ENCODE measurements at places on chromosomes 16 and 17. TPM values are rescaled to one million over a fixed set of nuclear protein-coding genes. Genes with fewer than 3 reads are reported as not detected.

ZC3H18 gene
- total RNA-seq: 78.4 TPM

HSPB9 gene
- total RNA-seq: not detected

KRTAP3-3 gene
- not detected for total RNA-seq

LRRC36 gene
- not detected for total RNA-seq

PRKCB gene
- not detected for total RNA-seq

NLGN2 gene
- 86.3 TPM for total RNA-seq

ABCC12 gene
- not detected for total RNA-seq

CYBA gene
- 6.3 TPM for total RNA-seq

EFCAB5 gene
- total RNA-seq: 1.4 TPM

ASPA gene
- not detected for total RNA-seq

WNT3 gene
- 14.0 TPM for total RNA-seq

KRT13 gene
- 1,548 TPM for total RNA-seq

SLC52A1 gene
- total RNA-seq: 0.28 TPM

P2RX5 gene
- 18.3 TPM for total RNA-seq

ZP2 gene
- not detected for total RNA-seq

SRR gene
- total RNA-seq: 52.3 TPM

MARVELD3 gene
- 28.5 TPM for total RNA-seq

CRYBA1 gene
- not detected for total RNA-seq

COTL1 gene
- total RNA-seq: 458 TPM

MT1G gene
- total RNA-seq: not detected

KRTAP4-4 gene
- total RNA-seq: not detected

SLC13A2 gene
- total RNA-seq: not detected

SRL gene
- not detected for total RNA-seq

NXPH3 gene
- not detected for total RNA-seq

DCAKD gene
- total RNA-seq: 68.8 TPM

NUDT16L1 gene
- total RNA-seq: 37.5 TPM

PABPN1L gene
- total RNA-seq: not detected

NPTX1 gene
- 6.9 TPM for total RNA-seq

CACNB1 gene
- 26.0 TPM for total RNA-seq

PRAC2 gene
- not detected for total RNA-seq

CDH3 gene
- 70.3 TPM for total RNA-seq

SOX15 gene
- 124 TPM for total RNA-seq

ABCC11 gene
- 0.83 TPM for total RNA-seq

ELOB gene
- total RNA-seq: 401 TPM

USP6 gene
- 0.11 TPM for total RNA-seq

NAGS gene
- 1.0 TPM for total RNA-seq

PYY gene
- total RNA-seq: not detected

CSH2 gene
- total RNA-seq: not detected

SARM1 gene
- total RNA-seq: 8.6 TPM

TM4SF5 gene
- not detected for total RNA-seq

KRTAP9-8 gene
- not detected for total RNA-seq

C16orf86 gene
- total RNA-seq: 0.46 TPM

CACNG5 gene
- total RNA-seq: not detected

TBX2 gene
- total RNA-seq: 0.44 TPM

ITGB4 gene
- total RNA-seq: 448 TPM
